ENCODE measurements at places on chromosomes 2 and 18.

GRCh38 chr2:25310965-25311864 lies 30.5 kb downstream of the DNMT3A start:
- no peak for DNase-seq

DNA sequence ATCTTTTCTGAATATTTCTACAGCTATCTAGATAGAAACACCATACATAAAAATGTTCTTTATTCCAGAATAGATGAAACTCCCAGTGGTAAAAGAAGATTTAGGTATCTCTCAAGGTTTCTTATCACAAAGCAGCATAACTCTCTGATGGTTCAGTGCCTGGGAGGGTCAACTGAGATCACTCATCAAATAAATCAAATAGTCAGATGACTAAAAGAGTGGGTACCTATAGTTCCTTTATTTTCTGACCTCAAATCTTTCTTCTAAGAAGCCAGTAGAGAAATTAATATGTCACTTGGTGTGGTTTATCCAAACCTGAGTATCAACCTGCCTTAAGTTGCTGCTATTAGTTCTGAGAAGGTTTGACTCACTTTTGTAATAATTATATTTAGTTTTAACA lies 120.9 kb downstream of the TMEFF2 start:
- DNase-seq, result no peak

- DNase-seq, result no peak
These were observed 139.6 kb upstream of the PELI1 start for GRCh38 chr2:64283641-64284361.

DNA sequence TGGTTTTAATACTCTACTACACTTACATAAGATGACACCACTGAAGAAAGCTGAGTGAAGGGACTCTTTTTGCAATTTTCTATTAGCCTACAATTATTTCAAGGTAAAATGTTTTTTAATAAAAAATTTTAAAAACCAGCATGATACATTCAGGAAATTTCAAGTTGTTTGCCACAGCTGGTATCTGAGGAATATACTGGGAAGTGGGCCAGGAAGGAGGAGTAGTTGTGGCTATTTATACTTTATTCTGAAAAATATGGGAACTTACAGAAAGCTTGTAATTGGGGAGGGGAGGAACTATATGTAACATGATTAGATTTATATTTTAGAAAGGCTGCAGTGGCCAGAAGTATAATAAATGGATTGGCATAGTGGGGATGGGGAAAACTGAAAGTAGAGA lies 40.8 kb downstream of the WDR35 start:
- DNase-seq, result no peak

DNA sequence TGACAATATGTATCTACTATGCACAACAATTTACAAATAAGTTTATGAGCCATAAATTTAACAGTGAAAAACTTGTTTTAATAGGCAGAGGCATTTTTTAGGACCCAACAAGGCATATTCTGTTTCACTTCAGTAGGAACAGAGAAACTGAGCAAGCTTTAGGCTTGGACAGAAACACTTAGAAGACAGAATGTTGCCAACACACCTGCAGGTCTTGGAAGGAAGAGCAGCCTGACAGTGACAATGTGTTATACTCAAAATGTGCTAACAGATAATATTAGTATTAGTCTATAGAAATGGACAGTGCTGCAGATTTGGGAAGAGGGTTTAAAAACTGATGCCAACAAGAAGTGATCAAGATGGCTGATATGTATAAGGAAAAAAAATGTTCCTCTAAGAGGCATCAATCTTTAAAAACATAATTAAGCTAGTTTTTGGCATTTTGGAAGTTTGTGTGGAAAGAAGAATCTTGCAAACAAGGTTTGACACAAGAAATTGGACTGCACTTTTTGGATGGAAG lies 297.1 kb upstream of the FSIP2 start:
- no peak for DNase-seq

DNA sequence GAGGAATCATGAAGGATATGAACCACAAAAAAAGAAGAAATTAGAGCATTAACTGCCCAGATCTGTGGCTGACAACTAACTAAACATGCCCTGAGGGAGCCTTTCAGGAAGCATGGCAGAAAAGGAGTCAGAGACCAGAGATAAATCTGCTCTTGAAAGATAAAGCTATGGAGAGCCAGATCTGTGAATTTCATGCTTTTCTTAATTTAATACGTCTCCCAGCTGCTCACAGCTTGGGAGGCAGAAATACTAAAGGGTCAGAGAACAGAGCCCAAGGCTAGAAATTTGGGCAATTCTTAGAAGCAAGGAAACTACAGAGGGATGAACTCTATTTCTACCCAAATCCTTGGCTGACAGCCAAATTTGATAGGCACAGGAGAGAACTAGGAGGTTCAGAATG lies 223.0 kb upstream of the DPP10 start:
- DNase-seq, result peak; percentile 12

- DNase-seq, result no peak
These were observed 46.1 kb downstream of the TMEM185B start for GRCh38 chr2:120177001-120177621.

- DNase-seq, result no peak
These were observed 69.1 kb upstream of the AMMECR1L start for GRCh38 chr2:127954857-127955256.

- DNase-seq, result no peak
These were observed 8.4 kb downstream of the PHLPP1 start for GRCh38 chr18:62723666-62724281.

DNA sequence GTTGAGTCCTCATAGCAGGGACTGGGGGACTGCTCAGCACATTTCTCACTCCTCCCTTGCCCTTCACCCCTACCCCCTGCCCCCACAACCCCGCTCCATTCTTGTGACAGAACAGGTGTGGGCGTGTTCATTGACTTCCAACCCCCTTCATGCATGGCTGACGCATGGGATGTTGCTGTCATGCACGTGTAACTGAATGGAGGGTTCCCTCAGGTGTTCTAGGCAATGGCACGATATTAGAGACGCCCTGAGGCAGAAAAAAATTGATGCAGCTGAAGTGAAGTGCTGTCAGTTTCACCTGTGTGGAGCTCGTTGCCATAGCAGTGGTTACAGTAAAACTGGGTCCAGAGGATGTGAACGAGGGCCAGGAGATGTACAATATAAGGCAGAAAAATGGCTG lies 6.5 kb upstream of the THOC1 start:
- no peak for DNase-seq

DNA sequence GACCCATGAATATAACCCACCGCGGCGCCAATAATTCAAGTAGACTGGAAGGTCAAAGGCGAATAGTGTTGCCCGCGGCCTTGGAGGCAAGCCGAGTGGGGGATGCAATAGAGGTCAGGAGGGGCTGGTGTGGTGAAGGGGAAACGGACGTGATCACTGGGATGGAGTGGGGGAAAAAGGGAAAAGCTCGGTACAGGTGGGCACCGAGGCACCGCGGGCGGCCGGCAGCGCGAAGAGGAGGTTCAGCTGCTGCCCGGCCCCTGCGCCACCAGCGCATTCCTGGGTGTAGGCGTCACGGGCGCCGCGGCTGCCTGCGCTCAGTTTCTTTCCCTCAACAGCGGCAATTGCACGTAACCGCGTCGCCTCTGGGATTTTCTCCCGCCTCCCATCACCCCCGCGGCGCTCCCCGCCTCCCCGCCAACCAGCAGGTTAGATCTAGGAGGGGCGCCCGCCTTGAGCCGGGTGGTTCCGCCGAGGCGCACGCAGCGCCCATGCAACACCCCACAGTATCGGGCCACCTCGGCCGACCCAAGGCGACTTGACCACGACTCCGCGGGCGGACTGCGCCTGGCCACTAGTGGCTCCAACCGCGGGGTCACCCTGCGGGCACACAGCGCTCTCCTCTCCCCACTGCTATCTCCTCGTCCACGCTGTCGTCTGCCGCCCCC lies 1.5 kb downstream of the RND3 start:
- DNase-seq, result no peak

DNA sequence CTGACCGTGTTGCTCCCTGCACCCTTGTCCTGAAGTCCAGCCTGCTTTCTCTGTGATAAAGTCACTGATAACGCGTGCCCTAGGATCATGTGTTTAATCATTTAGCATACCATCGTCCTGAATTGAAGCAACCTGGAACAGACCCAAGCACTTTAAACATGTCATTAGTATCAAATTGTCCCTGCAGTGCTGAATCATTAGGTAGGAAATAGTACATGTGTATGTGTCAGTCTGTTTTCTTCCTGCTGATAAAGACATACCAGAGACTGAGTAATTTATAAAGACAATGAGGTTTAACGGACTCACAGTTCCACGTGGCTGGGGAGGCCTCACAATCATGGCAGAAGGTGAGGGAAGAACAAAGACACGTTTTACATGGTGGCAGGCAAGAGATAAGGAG lies 2.8 kb downstream of the ASB18 start:
- no peak for DNase-seq

GRCh38 chr2:65901756-65902155 lies 469.4 kb upstream of the SPRED2 start:
- DNase-seq, result no peak

DNA sequence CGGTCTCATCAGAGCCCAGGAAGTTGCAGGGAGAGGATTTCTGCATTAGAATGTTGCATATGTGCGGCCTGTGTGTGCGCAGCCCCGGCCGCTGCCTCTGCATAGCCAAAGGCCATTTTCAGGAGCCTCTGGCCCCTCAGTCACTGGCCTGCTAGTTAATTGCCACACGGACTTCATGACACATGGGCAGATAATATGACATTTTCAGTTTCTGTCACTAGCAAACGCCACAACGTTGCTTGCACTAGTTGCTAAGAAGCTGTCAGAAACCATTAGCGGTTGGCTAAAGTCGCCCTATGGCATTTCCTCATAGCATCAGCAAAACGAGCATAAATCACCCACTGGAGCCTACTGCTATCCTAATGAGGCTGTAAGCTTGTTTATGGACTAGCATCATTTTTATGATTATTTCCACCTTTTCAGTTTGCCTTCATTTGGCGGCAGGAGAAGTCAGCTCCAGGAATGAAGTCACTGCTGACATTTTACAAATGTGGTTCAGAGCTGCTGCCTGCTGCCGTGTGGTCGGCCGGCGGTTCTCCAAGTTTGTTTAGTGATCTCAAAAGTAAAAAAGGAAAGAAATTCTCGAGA lies 73.7 kb downstream of the MEIS1 start:
- no peak for DNase-seq

DNA sequence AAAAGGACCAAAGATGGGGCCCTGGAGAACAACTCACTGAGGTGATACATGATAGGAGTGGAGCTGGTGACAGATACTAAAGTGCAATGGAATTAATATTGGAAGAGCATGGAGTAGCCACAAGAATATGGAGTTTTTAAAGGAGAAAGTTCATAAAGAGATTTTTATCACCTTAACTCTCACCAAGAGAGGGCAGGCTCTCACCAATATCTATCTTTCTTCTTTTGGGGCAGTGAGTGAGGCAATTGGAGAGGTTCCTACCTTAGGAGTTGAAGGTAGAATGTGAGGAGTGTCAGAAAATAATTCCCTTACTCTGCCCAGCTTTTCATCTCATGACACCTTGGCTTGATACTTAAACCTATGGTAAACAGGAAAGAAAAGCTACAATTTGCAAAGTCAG lies 233.7 kb upstream of the CWC22 start:
- no peak for DNase-seq

GRCh38 chr2:172179045-172179701 lies 76.5 kb upstream of the DLX2 start:
- DNase-seq, result no peak

DNA sequence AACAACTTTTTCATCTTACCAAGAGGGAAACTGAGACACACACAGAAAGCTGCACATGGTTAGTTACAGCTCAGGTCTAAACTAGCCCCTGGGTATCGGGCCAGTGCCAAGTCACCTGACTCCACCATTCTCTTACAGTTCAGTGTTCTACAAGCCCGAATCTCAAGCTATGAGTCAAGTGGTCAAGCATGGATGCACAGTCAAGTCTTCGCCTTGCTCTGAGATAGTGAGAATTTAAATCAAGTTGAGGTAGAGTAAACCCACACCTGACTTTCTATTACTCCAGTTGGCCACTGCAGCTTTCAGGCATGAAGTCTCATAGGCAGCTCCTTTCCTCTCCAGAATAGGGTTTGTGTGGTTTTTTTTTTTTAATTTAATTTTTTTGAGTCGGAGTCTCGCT lies 34.5 kb upstream of the ARL5A start:
- no peak for DNase-seq

- DNase-seq, result no peak
These were observed 320.1 kb downstream of the OSR1 start for GRCh38 chr2:19038071-19039015.

- no peak for DNase-seq
These were observed 29.6 kb downstream of the PTCD3 start for GRCh38 chr2:86135653-86136052.

DNA sequence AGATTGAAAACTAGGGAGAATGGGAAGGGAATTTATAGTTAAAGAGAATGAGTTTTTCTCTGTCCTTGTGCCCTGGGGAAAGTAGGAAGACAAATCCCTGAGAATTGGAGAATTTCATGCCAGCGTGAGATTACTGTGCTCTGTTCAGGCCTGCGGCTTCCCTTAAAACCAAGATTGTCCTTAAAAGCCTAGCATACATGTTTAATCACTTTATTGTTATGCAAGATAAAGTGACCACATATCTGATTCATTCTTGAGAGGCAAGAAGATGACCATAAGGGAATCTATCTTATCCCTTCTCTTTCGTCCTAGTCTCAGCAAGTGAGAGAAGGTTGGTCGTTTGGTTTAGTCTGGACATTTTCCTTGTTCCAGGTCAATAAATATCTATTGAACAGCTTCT lies 75.9 kb downstream of the ADCYAP1 start:
- no peak for DNase-seq

DNA sequence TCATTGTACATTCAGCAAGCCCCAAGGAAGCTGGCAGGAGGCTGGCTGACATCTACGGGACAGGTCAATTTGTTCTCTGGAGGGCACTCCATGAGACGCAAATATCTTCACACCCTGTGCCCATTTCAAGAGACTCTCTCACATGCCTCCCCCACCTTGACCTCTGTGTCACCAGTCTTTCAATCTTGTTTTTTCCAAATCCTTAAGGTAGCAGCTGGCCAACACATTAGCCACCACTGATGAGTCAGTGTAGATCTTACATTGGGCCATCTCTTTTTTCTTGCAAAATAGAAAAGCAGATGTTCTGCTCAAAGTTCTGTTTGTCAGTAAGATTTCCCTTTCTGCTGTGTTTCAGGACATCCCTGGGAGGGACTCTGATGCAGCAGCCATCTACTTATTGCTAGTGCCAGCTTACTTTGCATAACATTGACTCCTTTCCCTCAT lies 1.7 kb upstream of the DPP4 start:
- DNase-seq, result no peak

DNA sequence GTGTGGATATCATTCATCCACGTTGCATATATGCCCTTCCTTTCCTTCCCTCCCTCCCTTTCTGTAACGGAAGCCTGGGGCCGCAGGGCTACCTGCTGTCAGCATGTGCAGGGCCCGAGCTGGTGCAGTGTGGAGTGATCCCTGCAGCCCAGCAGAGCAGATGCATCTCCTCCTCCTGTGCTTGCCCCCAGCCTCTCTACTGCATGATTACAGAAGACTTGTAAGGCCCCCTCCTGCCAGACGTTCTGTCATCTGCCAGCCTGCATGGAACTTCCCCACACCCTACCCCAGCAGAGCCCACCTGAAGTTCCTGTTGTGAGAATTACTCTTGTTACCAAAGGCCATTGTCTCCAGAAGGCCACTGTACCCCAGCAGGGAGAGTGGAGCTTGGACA lies 67.5 kb upstream of the FOSL2 start:
- no peak for DNase-seq

- DNase-seq, result no peak
These were observed 69.2 kb downstream of the BOLA3 start for GRCh38 chr2:74078466-74078865.

GRCh38 chr18:48794251-48794970 lies 156.4 kb downstream of the SMAD7 start:
- no peak for DNase-seq

Measured in renal cortex interstitium (tissue), 15 donors.